Osteocyte (in vitro differentiated cells): ENCODE measurements at places on chromosomes 1 and 21. TPM values are rescaled to one million over a fixed set of nuclear protein-coding genes. Genes with fewer than 3 reads are reported as not detected.

LYPD8 gene
- total RNA-seq: not detected in 2 replicates

DNA sequence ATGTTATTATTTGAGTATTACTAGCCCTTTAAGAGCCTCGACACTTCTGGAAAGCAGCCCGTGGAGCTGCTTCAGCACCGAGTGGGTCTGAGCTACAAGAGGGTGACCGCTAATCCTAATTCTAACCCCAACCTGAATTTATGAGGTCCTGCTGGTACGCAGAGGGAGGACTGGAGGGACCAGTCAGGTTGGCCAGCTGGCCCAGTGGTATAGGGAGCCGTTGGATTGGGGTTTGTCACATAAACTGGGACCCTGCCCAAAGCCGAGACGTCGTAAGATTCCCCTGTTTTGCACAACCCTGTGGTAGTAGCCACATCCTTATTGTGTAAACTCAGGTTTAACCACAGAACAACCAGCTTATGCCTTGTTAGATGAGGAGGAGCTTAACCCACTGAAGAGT lies 60.8 kb upstream of the F3 start:
- no peak for DNase-seq

DNA sequence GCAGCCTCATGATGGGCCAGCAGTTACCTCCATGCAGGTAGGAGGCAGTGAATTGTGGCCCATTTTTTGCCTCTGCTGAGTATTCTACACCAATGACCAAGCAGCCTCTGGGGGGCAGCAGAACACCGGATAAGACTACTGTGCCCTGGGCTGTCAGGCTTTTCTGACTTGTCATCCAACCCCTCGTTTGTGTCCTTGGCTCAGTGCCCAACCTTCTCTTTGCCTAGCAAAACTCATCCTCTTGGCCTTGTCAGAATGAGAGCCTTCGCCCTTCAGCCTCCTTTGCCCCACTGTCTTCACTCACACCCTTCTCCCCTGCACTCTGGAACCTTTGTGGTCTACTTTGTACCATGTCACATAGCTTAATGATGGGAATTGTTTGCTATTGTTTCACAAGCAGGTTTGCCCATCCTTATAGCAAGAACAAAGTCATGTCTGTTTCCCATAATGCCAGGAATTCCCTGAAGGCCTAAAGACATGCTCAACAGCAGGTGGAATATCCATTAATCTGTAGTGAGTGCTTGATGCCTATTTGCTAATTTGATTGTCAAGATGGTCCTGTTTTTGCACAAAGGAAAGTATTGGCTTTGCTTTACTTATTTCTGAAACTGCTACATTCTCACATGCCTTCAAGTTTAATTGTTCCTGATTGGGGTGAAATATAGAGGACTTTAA lies 255.9 kb downstream of the HHAT start:
- peak; percentile 93 for DNase-seq

- no peak for DNase-seq
Observed at GRCh38 chr1:151907363-151908139, 1.8 kb downstream of the THEM4 start.

TMPRSS15 gene
- total RNA-seq: 0.71 and 1.3 TPM in 2 replicates

- peak; percentile 91 for DNase-seq
Observed at GRCh38 chr1:31745096-31745945, 18.8 kb downstream of the ADGRB2 start.

- DNase-seq: no peak
Observed at GRCh38 chr1:188386161-188386560, 1557.4 kb downstream of the PLA2G4A start.

PGBD5 gene
- total RNA-seq: 1.0 and 1.1 TPM in 2 replicates

GRCh38 chr1:58502519-58502918 lies 44.0 kb downstream of the OMA1 start:
- DNase-seq: no peak

DNA sequence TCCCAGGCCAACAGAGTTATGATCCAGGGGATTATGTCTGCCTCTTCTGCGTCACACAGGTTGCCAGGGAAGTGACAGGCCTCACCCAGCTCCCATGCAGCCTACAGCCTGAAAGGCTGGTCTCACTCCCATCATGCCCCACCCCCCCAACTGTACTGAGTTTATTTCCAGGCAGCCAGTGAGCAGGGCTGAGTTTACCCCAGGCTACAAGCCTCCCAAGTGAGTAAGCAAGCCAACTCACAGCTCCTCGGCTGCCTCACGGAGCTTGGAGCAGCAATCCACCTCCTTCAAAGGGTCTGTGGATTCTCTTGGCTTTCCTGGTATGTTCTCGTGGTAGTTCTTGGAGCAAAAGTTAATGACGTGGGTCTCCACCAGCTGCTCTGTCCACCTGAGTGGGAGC lies 1147.6 kb upstream of the ADGRL4 start:
- no peak for DNase-seq

- DNase-seq: no peak
Observed at GRCh38 chr1:98030483-98030882, 109.6 kb upstream of the DPYD start.

DNA sequence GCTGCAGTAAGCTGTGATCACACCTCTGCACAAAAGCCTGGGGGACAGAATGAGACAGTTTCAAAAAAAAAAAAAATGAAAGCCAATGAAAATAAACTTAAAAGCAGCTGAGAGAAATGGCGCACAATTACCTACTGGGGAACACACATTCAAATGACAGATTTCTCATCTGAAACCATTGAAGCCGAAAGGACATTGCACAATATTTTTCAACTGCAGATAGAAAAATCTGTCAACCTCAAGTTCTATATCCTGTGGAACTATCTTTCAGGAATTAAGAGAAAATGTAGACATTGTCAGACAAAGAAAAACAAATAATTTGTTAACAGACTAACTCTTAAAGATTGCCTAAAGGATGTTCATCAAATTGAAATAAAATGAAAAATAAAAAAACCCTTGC lies 442.8 kb downstream of the MATN1 start:
- no peak for DNase-seq

- no peak for DNase-seq
Observed at GRCh38 chr1:66266756-66267155, 267.2 kb upstream of the SGIP1 start.

PGLYRP3 gene
- not detected in 2 replicates for total RNA-seq

- DNase-seq: no peak
Observed at GRCh38 chr1:164565357-164565756, 6.4 kb downstream of the PBX1 start.

DNA sequence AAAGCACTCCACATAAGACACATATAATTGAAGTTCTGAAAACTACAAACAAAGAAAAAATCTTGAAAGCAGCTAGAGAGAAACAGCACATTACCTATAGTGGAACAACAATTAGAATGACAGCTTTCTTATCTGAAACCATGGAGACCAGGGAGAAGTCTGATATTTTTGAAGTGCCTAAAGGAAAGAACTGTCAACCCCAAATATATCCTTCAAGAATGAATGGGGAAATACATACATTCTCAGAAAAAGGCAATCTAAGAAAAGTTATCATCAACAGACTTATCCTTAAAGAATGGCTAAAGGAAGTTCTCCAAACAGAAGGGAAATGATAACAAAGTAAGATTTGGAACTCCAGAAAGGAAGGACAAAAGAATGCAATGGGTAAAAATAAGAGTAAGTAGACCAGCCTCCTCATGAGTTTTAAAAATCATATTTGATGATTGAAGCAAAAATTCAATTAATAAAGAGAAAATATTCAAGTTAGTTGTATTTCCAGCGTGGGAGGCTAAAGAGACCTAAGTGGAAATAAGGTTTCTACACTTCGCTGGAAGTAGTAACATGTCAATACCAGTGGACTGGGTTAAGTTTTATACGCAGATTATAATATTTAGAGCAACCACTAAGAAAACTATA lies 170.8 kb upstream of the SAMSN1 start:
- DNase-seq: no peak

GRCh38 chr1:17617787-17618557 lies 78.5 kb downstream of the ARHGEF10L start:
- DNase-seq: no peak

DNA sequence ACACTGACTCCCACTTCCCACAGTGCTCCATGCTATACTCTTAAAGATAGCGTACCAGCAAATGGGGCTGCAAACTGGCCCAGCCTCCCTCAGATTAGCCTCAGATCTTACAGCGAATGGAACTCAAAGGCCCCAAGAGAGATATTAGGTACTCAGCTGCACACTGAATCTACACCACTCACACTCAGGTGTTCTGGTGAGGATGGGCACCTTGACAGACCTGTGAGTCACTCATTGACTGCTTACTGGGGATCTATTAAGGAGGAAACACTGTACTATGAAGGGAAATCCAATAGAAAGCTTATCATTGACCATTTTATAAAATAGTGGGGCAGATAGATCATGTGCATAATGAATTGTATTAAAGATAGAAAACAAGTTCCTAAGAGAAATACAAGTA lies 164.3 kb upstream of the ATP1B1 start:
- DNase-seq: no peak

DNA sequence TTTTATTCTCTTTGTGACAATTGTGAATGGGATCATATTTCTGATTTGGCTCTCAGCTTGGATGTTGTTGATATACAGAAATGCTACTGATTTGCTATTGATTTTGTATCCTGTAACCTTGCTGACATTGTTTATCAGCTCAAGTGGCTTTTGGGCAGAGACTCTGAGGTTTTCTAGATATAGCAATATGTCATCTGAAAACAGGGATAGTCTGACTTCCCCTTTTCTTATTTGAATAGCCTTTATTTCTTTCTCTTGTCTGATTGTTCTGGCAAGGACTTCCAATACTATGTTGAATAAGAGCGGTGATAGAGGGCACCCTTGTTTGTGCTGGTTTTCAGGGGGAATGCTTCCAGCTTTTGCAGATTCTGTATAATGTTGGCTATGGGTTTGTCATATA lies 150.8 kb downstream of the FASLG start:
- no peak for DNase-seq

CFHR1 gene
- total RNA-seq: not detected in 2 replicates

MARK1 gene
- 1.2 and 1.8 TPM in 2 replicates for total RNA-seq

GRCh38 chr1:193794239-193794638 lies 607.8 kb upstream of the B3GALT2 start:
- DNase-seq: no peak

GRCh38 chr21:25518491-25518911 lies 88.8 kb downstream of the MRPL39 start:
- no peak for DNase-seq

DNA sequence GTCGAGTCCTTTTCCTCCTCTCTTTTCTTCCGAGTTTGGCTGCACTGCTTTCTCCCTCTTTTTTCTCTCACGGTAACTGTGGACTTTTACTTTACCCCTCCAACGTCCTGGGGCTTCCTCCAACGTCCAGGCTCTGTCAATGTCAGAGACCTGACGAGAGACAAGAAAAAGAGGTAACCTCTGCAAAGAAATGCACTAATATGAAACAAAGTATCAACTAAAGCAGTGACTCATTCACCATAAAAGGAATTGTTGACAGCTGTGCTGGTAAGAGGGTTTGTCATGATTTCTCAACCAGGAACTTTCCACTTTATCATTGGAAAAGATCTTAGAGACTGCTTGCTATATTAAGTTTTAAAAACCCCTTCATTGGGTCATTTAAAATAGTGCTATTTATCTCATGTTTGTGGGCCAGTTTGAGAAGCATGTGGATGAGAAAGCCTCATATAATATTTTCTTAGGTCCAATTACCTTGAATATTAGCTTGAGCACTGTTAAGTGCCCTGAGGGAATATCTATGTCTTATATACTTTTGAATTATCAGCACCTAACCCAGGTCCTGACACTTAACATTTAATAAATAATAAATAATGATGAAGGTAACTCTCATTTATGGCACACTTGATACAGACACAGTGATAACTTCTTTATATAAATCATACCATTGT lies at the start of gene GBP2:
Gene GBP2 (minus strand): TSS at position 202 of the 668 bp plus-strand sequence. CDS start 4,148 bp downstream, outside the sequence.
- no peak for DNase-seq

- DNase-seq: no peak
Observed at GRCh38 chr1:30338765-30339164, 384.6 kb downstream of the MATN1 start.

SIM2 gene
- total RNA-seq: 0.86 and 1.5 TPM in 2 replicates

GRCh38 chr1:12596007-12596821 lies 21.8 kb downstream of the DHRS3 start:
- DNase-seq: peak; percentile 92

OR6F1 gene
- not detected in 2 replicates for total RNA-seq

DNA sequence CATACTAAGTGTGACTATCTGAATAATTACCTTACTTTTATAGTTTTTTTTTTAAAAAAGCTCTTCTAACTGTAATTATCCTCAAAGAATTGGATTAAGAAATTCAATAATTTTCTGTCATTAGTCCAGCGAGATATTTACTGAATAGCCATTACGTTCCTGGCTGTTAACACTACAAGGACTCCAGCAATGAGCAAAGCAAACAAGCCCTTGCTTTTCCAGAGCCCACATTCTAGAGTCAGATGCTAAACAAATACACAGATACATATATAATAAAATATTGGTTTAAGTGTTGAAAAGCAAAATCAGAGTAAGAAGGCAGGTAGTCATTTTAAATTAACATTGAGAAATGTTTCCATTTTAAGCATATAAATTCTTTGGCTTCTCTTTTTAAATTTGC lies 118.4 kb downstream of the ATF6 start:
- no peak for DNase-seq

- DNase-seq: no peak
Observed at GRCh38 chr1:62325081-62325480, 5.8 kb upstream of the KANK4 start.

SAMD11 gene
- 16.6 and 19.5 TPM in 2 replicates for total RNA-seq

F13B gene
- not detected in 2 replicates for total RNA-seq

DNA sequence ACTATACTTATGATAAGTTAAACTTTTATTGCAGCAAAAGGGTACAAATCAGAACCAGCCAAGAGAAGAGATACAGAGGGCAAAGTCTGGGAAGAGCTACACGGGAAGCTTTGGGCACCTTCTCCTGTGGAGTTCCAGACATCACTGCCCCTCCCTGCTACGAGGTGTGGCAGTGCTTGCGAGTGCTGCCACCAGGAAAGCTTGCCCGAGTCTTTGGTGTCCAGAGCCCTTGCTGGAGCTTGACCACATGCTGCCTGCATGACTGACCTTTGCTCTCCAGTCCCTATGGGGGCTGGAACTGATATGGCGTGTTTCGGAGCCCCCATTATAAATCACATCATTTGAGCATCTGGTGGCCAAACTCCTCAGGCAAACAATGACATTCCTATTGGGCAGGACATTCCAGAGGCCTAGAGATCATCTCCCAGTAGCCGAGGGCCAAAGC lies 23.4 kb downstream of the PLEKHO1 start:
- DNase-seq: no peak

GRCh38 chr1:214506972-214507431 lies 44.4 kb downstream of the PTPN14 start:
- DNase-seq: no peak

DNA sequence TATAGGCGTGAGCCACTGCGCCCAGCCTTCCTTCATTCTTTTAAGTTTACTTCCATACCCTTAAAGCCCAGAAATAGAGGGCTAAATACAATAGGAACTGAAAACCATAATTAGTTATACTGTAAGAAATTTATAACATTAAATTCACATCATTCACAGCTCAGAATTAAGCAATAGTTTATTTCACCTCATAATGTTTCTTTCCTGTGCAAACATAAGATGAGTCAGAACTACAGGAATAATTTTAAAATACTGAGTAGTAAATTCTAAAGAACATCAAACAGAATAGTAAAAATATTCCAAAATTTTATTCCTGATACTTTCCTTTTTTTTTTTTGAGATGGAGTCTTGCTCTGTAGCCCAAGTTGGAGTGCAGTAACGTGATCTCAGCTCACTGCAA lies 24.1 kb downstream of the POGZ start:
- DNase-seq: no peak

ELF3 gene
- total RNA-seq: 0.26 and 0.56 TPM in 2 replicates
